Hematopoietic multipotent progenitor cell treated with erythropoietin and hydrocortisone succinate and interleukin-3 and kit ligand, for 15 days (in vitro differentiated cells): ENCODE measurements at places on chromosomes 2 and 18.

- DNase-seq: no peak
These were observed 55.8 kb upstream of the MGAT5 start for GRCh38 chr2:134198006-134198634.

DNA sequence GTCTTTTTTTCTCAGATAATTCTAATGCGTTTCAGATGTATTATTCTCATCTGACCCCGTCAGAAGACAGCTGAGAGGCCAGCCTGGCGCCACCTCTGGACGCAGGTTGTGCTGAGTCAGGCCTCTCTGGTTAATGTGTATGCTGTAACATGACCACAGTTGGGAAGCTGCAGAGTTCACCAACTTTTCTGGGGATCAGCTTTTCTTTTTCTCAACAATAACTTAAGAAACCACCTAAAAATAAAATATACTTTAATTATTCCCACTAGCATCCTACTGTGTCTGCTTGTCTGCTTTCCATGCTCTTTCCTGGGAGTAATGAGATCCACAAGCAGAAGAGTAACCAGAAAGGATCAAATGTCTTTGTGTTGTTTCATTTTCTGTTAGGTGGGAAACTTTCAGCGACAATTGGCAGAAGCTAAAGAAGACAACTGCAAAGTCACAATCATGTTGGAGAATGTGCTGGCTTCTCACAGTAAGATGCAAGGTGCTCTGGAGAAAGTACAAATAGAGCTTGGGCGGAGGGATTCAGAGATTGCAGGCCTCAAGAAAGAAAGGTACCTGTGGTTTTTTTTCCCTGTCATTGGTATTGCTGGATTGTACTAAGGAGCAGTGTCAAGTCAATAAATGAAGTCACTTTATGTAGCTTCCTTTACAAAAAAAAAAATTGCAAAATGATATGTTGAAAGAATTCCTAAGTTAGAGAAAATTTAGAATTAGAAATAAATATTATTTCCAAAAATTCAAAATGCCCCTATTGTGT is 79.8 kb downstream of the CCDC150 start:
- no peak for DNase-seq

- DNase-seq: no peak
These were observed 128.5 kb downstream of the DCC start for GRCh38 chr18:52468496-52468895.

DNA sequence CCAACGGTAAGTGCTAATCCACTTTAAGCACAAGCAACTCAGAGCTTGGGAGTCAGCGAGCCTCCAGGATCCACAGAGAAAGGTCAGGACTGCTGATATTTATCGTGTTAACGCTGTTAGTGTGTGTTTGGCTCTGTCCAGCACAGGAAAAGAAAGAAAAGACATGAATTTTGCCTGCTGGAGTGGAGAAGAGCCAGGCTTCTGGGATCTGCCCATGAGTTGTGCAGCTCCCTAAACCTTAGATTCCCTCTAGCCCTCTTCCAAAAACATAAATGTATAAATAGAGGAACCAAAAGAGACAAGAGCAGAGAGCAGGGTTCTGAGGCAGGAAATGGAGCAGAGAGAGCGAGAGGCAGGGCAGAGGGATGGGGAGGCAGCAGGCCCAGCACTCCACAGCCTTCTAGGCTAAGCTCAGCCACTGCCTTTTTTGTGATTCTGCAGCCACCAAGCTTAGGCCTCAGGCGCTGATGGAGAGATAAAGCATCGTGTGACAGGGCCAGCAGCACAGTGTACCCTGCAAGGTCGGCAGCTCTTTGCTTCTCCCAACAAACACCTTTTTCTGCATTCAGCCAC is 14.5 kb upstream of the MAT2A start:
- no peak for DNase-seq

DNA sequence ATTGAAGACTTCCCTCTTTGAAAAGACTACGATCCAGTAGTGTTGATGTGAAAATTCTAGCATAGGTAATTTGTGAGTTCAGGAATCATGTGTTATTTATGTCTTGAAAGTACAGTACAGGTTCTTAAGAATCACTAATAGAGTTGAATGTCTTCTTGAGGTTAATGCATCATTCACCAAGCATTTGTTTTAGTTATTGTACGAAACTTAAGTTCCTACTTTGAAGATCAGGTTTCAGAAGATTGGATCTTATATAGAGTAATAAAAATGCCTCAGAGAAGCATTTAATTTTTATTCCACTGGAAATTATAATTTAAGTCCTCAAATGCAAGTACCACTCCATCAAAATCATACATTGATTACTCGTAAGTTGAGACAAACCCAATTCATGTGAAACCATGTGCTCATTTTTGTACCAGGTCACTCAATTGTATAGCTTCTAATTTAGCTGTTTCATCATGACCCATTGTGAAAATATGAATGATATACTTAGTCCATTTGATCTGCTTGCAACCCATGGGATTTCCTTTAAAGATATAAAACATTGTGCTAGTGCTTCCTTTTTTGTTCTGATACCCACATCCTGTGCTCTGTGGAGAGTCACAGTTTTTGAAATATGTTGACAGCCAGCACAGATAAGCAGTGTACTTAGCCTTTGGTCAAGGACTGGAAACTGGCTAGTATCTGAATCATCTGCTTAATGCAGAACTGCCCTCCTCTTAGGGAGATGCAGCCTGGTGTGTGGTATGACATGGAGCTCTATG is 22.5 kb upstream of the RAB27B start:
- DNase-seq: no peak

GRCh38 chr2:116820986-116821385 is 993.5 kb upstream of the DDX18 start:
- no peak for DNase-seq

DNA sequence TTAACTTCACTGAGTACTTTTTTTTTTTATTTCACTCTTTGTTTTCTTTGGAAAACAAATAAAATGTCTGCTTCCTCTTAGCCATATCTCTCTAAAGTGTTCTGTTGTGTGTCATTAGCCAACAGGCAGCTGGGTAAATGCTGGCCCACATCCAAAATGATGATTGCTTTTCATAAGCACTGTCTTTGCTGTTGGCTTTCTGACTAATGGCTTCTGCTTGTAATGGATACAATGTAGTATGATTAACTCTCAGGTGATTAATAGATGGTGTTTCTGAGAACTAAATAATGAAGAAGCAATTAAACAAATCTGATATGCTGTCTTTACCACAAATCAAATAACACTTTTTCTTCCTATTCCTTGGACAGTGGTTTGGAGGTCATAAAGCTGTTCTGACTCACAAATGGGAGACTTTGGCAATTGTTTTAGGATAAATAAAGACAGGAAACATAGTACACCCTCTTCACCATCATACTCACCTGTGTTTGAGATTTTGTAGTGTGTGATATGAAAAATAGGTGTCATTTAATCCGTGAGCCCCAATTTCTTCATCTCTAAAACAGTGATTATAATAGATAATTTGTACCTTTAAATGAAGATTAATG is 888.4 kb downstream of the TSN start:
- DNase-seq: no peak

DNA sequence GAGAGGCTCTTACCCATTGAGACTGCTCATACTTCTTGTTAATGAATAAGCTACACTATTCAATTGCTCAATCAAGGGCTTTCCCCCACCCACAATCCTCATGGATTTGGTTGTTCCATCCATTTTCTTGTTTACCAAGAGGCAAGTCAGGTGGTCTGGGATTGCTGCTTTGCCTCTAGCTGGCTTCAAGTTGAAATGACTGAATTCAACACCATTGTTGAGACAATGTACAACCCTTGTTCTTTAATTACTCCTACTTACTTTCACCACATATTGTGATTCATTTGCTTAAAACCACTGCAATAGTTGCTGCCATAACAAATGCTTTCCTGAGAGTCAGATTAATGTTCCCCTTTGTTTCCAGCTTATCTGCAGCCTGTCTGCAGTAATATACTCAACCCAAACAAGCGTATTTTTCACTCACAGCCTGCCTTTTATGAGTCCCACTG is 532.2 kb downstream of the RIT2 start:
- DNase-seq: no peak

GRCh38 chr2:47145466-47145865 is 9.6 kb downstream of the STPG4 start:
- DNase-seq: no peak

GRCh38 chr2:178298785-178299212 is 104.5 kb downstream of the OSBPL6 start:
- no peak for DNase-seq

DNA sequence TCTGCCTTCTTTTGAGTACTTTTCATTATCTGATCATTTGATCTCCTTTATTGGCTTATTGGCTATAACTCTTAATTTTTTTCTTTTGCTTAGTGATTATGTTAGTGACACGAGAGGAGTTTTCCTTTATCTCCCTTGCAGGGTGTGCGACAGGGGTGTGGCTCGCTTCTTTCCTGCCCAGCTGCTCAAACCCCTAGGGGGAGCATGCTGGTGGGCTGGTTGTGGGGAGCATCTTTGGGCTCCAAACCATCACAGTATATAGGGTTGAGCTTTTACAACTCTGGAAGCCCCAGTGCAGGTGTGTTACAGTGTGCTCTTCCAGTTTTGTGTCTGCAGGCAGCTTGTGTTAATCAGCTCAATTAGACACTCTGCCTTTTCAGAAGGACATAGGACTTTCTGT is 357.0 kb upstream of the TMEFF2 start:
- DNase-seq: no peak

DNA sequence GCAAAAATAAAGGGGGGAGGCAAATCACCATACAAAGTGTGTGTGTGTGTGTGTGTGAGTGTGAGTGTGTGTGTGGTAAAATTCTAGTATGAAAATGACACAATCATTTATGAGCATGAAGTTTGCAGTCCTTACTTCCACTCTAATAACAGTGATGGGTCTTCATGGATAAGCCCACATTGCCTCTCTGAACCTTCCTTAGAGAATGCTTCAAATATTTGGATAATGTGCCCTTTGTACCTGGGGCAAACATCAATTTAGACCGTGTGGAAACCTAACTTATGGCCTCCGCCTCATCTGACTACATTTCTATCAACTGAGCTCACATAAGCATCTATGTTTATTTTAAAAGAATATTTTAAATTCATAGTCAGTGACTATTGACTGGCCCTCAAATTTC is 3.7 kb downstream of the SCN9A start:
- no peak for DNase-seq
